ENCODE measurements at places on chromosomes 6 and 20. TPM values are rescaled to one million over a fixed set of nuclear protein-coding genes. Genes with fewer than 3 reads are reported as not detected.

GRCh38 chr6:75624988-75625387 lies 23.3 kb downstream of the SENP6 start:
- DNase-seq: no peak

DNA sequence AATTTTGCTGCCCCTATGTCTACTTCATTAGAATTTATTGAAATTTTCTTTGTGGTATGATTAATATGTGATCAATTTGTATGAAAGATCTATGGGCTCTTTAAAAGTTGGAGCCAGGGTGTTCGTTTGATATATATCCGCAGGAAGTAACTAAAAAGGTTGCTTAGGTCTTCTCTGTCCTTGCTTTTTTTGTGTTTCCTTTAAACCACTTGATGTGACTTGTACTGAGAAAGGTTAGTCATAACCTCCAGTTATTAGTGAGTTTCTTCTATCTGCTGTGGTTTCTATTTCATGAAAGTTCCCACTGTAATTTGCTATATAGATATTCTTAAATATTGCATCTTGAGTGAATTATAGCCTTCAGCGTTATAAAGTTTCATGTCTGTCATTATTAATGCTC lies 585.3 kb upstream of the ARID1B start:
- DNase-seq: no peak

DNA sequence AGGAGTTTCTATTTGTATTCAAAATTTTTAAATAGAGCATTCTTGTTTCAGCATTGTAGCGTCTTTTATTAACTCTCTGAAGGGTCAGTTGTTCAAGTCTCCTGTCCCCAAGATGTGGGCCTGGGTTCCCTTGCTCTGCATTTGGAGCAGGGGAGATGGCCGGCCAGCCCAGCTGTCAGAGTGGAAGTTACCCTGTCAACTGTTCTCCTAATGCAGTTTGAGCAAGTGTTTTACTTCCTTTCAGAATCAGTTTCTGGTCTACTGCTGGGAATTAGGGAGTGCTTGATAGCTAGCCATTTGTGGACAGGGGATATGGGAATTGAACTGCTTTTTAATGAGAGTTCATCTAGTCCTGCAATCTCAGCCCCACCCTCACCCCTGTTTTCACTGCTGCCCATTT lies 116.6 kb downstream of the QKI start:
- DNase-seq: no peak

DNA sequence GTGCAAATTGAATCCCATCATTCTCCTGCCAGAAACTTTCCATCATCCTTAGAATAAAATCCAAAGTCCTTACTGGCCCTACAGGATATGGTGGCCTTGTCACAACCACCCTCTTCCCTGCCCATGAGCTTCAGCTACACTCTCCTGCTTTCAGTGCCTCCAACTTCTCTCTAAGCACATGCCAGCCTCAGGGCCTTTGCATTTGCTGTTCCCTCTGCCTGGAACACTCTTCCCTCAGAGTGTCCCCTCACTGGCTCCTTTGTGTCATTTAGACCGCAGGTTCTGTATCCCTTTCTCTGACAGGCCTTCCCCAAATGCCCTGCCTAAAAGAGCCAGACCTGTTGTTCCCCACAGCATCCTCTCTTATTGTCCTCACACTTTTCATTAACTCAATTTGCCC lies 18.2 kb downstream of the HCK start:
- no peak for DNase-seq

- DNase-seq: no peak
Observed at GRCh38 chr6:146896960-146897701, 298.4 kb downstream of the ADGB start.

- no peak for DNase-seq
Observed at GRCh38 chr6:161233986-161234661, 39.7 kb downstream of the AGPAT4 start.

GRCh38 chr6:25312703-25313102 lies 33.5 kb downstream of the CARMIL1 start:
- no peak for DNase-seq

GRCh38 chr20:41854765-41855164 lies 236.6 kb upstream of the CHD6 start:
- no peak for DNase-seq

DNA sequence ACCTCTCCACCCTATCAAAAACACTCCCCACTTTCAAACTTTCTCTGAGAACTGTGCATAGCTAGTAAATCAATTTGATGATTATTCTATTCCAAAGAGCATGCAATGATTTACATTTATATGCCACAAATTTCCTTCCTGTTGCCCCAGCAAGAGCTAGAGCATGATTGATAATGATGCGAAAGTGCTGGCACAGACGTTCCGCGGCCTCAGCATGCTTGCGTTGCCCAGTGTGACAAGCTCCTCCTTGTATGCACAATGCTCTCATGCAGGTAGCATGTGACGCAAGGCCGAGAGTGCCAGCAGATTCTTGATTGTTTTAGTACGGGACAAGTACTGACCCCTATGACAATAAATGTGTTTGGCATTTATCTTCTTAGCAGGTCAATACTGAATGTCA lies 696.3 kb upstream of the SLC35B3 start:
- no peak for DNase-seq

- DNase-seq: no peak
Observed at GRCh38 chr6:79236711-79237110, 2.2 kb upstream of the HMGN3 start.

- no peak for DNase-seq
Observed at GRCh38 chr6:121884620-121885019, 449.2 kb downstream of the GJA1 start.

- DNase-seq: peak; percentile 90
Observed at GRCh38 chr20:49627329-49627761, 59.4 kb upstream of the PTGIS start.

GRCh38 chr6:76166874-76167273 lies 94.4 kb upstream of the IMPG1 start:
- DNase-seq: no peak

DNA sequence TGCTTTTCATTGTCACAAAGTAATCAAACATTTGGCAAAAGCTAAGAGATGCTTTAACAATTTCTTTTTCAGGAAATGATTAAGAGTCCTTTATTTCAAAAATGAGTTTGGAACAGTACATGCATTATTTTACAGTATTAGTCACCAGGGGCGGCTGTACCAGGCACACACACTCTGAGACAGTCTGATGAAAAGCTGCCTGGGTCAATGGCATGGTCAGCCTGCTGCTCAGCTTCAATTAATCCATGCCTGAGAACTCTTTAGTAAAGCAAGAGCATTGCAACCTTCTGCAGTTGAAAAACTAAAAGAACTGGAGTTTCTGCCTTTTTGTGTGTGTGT lies 105.5 kb downstream of the TULP4 start:
- DNase-seq: no peak

- DNase-seq: no peak
Observed at GRCh38 chr6:31352310-31352682, 4.7 kb downstream of the HLA-B start.

GRCh38 chr20:49874696-49875095 lies 40.6 kb downstream of the SPATA2 start:
- DNase-seq: no peak

DNA sequence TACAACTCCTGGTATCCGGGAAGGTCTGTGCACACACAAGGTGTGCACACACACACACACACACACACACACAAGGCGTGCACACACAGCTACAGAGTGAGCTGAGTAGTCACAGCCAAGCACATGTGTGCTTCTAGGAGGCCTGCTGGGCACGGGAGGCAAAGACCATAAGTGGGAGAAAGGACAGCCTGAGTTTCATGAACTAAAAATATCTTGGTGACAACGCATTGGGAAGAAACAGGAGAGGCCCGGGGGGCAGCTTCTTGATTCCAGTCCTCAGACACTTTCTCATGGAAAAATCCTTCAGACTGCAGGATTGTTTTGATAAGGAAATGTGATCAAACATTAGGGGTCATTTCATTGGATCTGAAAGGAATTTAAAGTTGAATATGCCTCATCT lies 2.6 kb downstream of the TRAF3IP2 start:
- peak; percentile 37 for DNase-seq

- no peak for DNase-seq
Observed at GRCh38 chr6:10413850-10414738, 780 bp downstream of the TFAP2A start.

GRCh38 chr6:159964046-159964445 lies 4.8 kb upstream of the IGF2R start:
- DNase-seq: no peak

DNA sequence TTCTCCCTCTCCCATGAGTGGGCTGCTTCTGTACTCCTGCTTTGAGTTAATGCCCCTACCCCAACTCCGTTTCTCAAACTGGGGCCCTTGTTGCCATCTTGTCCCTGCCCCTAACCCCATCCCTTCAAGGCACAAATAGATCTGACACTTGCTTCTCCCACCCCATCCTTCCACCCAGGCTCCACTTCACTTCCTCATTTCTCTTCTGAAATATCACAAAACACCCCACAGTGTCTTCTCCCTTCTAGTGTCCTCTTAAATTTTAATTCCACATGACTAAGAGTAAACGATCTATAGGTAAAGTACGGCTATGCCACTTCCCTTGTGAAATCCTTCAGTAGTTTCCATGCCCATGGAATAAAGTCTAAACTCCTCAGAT lies 571.6 kb upstream of the NOX3 start:
- DNase-seq: no peak

GRCh38 chr6:36384095-36384494 lies 3.4 kb downstream of the ETV7 start:
- DNase-seq: no peak

GRCh38 chr6:27144740-27145079 lies 102.8 kb upstream of the PRSS16 start:
- DNase-seq: no peak

DNA sequence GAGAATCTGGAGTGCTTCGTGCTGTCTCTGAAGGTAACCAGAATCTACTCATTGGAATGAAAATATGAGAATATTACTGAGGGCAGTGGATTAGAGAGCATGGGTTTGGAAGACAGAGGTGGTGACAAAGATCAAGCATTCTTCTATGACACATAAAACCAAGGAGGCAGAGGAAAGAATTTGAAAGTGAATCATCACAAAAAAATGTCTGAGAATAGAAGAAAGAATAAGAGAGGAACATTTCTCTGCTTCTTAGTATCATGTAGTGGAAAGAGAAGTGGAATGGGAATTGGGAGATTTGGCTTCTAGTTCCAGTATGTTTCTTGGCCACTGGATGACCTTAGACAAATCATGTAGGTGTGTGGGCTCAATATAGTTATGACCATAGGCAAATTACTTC lies 474.0 kb downstream of the TFAP2B start:
- DNase-seq: no peak

DNA sequence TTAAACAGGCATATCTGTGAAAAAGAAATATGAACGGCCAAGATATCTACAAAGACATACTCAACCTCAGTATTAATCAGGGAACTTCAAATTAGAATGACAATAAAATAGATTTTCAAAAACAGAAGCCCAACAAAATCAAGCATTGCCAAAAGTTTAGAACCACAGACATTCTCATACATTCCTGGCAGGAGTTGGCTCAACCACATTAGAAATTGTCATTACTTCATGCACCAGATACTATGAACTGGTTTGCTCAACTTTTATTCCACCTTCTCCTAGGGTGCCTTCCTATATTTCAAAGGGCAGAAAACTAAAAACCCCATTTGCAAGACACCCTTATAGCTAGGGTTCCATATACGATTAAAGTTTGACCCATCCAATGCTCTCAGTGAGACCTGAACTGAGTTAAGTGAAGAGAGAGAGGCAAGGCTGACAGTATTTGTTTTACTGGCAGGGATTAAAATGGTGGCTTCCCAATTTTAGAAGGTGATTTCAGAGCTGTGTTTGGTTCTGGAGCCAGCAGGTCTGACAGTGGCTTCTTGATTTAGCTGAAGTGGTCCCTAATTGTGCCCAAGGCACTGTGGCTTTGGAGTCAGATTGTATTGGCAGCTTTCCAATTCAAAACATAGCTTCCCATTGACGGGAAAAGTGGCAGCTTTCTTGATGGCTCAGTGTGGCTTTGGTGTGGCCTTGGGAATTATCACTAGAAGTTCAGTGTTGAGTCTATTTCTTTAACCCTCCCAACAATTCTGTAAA lies 77.1 kb upstream of the CDYL start:
- no peak for DNase-seq

DNA sequence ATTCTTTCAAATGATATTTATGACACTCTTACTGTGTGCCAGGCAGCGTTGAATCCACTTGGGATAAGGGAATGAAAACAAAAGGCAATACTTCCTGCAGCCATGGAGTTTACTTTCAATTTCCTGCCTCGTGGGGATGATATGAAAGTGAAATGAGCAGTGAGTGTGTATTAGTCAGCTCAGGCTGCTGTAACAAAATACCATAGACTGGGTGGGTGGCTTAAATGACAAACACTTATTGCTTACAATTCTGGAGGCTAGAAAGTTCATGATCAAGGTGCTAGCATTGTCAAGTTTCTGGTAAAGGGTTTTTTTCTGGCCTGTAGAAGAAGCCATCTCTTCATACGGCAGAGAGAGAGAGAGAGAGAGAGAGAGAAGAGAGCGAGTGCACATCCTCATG lies 41.7 kb downstream of the TSHZ2 start:
- DNase-seq: no peak

DNA sequence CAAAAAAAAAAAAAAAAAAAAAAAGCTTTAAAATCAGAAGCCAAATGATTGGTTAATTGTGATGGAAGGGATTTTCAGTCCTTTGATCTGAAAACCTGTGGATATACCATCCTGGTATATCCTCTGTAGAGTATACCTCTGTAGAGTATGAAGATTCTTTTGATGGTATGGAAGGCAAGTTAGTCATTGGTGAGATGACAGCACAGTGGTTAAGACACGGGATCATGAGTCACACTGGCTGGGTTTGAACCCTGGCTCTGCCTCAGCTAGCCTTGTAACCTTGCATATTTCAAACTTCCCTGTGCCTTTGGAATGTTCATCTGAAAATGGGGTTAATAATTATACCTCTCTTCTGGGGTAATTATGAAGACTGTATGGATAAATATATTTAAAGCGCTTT lies 179.3 kb downstream of the CARMIL1 start:
- peak; percentile 37 for DNase-seq

GRCh38 chr6:108835218-108835850 lies 12.9 kb upstream of the ARMC2 start:
- no peak for DNase-seq

HEY2 gene
- total RNA-seq: 3.3 TPM

TRIM10 gene
- 0.11 TPM for total RNA-seq

GPR6 gene
- not detected for total RNA-seq

MOG gene
- total RNA-seq: not detected

GATA5 gene
- 2.9 TPM for total RNA-seq

ERVFRD-1 gene
- total RNA-seq: not detected

DDX43 gene
- 8.5 TPM for total RNA-seq

SMPDL3A gene
- total RNA-seq: 16.6 TPM

SOX18 gene
- total RNA-seq: 11.9 TPM
